Glomerular endothelial cell (primary cell): ENCODE measurements at places on chromosomes 16 and 17. TPM values are rescaled to one million over a fixed set of nuclear protein-coding genes. Genes with fewer than 3 reads are reported as not detected.
A peak's percentile ranks its signal among the peaks of the same experiment; 100 is the strongest.

- no peak for DNase-seq
Measured at GRCh38 chr17:21330436-21331160, 45.6 kb upstream of the KCNJ12 start.

- no peak for DNase-seq
Measured at GRCh38 chr17:7043497-7044198, at the start of gene SLC16A11. Gene SLC16A11, minus strand, starts transcription at chr17:7044092. Its CDS starts 579 bp downstream, at chr17:7043513.

The PPP1R27 gene
- total RNA-seq: not detected in 2 replicates

GRCh38 chr16:57003439-57004386 is 14.4 kb downstream of the NLRC5 start:
- DNase-seq: no peak

- DNase-seq: no peak
Measured at GRCh38 chr17:1752425-1753262, 9.2 kb upstream of the SERPINF1 start.

DNA sequence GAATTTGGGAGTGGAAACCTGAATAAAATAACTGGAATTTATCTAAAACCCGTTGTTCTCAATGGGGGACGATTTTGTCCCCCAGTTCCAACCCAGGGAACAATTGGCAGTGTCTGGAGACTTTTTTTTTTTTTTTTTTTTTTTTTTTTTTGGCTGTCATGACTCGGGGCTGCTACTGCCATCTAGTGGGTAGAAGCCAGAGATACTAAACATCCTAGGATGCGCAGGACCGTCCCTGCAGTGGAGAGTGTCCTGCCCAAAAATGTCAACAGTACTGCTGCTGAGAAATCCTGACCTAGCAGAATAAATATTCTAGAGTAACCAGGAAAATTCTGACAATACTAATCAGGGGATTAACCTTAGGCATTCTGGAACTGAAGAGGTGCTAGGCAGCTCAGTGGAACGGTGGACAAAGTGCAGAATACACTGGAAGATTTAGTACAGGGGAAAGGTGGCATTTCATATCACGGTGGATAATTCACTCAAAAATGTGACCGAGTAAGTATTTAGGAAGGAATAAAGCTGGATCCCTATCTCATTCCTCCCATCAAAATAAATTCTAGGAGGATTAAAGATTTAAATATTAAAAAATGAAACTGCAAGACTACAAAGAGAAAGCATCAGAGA is 107.6 kb downstream of the SPECC1 start:
- DNase-seq: no peak

DNA sequence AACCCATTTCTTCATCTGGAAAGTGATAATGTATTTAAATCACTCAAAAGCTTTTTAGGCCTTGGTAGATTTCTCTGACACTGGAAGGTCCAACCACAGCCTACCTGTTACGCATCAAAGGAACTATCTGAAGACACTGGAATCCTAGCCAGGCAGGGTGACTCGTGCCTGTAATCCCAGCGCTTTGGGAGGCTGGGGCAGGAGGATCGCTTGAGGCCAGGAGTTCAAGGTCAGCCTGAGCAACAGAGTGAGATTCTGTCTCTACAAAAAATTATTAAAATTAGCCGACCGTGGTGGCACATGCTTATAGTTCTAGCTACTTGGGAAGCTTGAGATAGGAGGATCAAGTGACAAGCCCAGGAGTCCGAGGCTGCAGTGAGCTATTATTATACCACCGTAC is 18.4 kb upstream of the G6PC1 start:
- DNase-seq: no peak

The KRT20 gene
- not detected in 2 replicates for total RNA-seq

- peak; percentile 7 for DNase-seq
Measured at GRCh38 chr16:51152691-51153576, 1.9 kb upstream of the SALL1 start.

The TEX19 gene
- not detected in 2 replicates for total RNA-seq

- DNase-seq: no peak
Measured at GRCh38 chr16:23855010-23855409, 19.2 kb downstream of the PRKCB start.

The DHRS7C gene
- total RNA-seq: not detected in 2 replicates

DNA sequence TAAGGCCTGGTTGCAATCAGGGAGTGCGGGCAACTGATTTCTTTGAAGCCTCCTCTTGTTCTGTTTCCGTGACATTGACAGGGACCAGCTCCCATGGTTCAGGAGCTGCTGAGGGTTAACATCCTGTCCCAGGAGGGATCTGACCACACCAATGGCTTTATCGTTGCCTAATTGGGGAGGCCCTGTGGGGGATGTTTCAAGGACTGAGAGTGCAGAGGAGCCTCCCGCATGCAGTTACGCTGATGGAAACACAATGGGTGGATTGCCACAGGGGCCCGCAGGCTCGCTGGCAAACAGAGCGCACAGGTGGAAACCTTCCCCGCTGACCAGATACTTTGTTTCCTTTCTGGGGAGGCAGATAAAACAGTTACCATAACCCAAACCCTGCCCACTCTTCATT is 23.8 kb upstream of the ABCC1 start:
- DNase-seq: no peak

DNA sequence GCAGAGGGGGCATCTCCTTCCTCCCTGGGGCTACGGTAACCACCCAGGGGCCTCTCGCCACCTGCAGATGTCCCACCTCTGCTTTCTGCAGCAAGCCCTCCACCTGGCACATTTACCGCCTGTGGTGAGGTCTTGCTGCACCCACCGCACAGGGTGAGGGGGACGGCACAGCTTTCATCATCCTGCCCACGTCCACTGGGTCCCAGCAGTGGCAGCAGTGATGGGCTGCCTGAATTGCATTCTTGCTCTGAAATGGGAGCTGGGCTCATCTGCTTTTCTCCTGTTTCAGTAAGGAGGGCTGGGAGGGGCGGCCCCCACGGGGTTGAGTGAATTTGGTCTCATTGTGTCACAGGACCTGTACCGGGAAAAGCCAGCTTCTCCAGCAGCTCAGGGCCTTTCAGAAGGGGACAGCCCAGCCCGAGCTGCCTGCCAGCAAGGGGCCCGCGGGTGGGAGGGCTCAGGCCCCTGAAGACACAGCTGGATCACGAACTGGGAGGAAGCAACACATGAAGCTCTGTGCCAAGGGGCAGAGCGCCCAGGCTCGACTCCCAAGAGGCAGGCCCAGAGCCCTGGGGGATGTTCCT is 12.7 kb downstream of the DNAAF8 start:
- no peak for DNase-seq

The BCAS3 gene
- 26.4 and 52.3 TPM in 2 replicates for total RNA-seq

The CRISPLD2 gene
- total RNA-seq: 9.9 and 19.0 TPM in 2 replicates

DNA sequence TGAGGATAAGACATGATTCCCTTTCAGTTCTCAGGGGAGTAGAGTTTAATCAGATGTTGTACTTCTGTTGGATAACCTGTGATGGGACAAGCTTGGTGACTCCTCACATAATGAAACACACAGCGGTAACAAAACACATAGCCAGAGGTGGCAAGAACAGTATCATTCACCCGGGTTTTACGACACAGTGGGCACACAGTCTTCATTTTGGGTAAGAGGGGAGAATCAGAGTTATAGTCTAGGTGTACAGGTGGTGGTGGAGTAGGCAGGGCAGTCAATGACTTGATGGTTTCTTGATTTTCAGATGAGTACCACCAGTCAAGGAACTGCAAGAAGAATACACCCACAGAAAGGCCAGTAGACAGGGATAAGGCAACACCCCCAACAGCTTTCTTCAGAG is 2.6 kb downstream of the PEX12 start:
- no peak for DNase-seq

The NPIPB6 gene
- 2.2 TPM in 1 of 2 replicates, not detected in the other for total RNA-seq
